Suppressor macrophage (primary cell): ENCODE measurements at places on chromosomes 11 and 22.
A peak's percentile ranks its signal among the peaks of the same experiment; 100 is the strongest.

- no peak for DNase-seq
Observed at GRCh38 chr22:33572086-33572485, 348.2 kb downstream of the LARGE1 start.

DNA sequence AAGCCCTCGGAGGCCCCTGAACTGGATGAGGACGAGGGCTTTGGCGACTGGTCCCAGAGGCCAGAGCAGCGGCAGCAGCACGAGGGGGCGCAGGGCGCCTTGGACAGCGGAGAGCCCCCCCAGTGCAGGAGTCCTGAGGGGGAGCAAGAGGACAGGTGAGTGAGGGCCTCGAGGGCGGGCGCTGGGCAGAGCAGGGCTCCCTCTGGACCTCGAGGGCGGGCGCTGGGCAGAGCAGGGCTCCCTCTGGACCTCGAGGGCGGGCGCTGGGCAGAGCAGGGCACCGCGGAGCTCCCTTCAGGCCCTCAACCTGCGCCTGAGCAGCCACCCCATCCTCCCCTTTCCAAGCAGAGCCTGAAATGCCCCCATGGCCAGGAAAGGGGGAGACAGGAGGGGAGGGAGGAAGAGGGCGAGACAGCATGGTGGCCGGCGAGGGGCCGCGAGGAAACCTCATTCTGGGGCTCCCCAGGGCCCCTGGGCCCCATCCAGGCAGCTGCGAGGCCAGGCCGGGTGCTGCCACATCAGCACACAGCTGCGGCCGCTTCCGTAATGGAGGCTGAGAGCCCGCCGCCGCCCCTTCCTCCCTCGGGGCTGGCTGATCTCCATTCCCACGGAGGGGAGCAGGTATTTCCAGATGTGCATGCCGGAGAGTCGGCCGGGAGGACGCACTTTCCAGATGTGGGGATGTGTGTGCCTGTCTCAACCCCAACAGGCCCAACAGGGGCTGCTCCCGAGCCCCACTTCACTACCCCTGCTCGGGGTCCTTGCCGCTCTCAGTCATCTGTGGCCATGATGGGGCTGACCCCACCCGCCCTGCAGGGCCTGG is 10.0 kb downstream of the PRR33 start:
- DNase-seq = no peak

GRCh38 chr22:38442967-38443627 is 11.9 kb downstream of the KCNJ4 start:
- DNase-seq = no peak

DNA sequence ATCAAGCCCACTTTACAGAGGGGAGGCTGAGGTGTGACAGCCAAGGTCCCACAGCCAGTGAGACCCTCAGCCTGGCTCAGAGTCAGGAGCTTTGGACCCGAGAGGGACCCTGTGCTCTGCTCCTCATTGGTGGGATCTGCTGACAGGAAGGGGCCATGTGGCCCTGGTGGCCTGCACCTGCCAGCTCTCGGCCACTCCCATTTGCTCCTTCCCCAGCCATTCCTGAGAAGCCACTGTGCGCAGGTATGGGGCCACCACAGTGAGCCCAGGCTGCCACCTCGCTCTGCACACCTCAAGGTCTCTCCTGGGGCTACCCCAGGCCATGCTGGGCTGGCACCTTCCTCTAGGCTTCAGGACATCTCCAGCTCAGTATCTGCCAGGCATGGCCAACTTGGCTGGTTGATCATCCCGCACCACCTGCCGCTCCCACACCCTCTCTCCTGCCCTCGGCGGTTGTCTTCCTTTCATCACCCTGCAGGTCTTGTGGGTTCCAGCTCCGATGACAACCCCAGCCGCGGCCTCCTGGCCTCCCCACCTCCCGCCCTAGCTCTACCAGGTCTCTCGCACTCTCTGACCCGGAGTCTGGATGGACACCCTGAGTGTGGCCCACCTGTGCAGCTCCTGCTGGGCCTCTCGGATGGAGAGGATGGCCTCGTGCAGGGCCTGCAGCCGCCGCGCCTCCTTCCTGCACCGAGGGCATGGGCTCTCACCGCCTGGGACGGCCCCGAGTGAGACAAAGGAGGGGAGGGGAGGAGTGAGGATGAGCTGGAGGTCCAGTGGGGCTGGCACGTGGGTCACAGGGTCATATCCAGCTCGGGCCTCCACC is 32.2 kb upstream of the CARS1 start:
- no peak for DNase-seq

- no peak for DNase-seq
Observed at GRCh38 chr11:6681505-6681904, 1.6 kb downstream of the MRPL17 start.

GRCh38 chr11:44930588-44931302 is 19.9 kb downstream of the TP53I11 start:
- no peak for DNase-seq

- peak; percentile 6 for DNase-seq
Observed at GRCh38 chr11:109132539-109132938, 289.5 kb upstream of the C11orf87 start.

DNA sequence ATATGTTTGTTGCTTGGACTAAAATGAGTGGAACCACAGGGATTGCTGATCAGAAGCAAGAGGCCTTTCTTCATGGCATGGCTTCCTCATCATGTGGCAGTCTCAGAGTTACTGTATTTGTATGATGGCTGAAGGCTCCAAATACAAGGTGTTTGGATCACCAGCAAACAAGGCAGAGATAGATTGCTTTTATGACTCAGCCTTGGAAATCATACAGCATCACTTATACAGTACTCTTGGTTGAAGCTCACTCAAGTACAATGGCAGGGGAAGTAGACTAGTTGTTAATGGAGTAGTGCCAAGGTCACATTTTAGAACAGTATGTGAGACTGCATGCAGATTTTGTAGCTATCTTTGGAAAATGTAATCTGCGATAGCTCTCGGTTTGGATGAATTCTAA is 16.6 kb downstream of the CAPRIN1 start:
- DNase-seq = peak; percentile 19

GRCh38 chr22:24507716-24508115 is 12.6 kb downstream of the UPB1 start:
- DNase-seq = no peak

DNA sequence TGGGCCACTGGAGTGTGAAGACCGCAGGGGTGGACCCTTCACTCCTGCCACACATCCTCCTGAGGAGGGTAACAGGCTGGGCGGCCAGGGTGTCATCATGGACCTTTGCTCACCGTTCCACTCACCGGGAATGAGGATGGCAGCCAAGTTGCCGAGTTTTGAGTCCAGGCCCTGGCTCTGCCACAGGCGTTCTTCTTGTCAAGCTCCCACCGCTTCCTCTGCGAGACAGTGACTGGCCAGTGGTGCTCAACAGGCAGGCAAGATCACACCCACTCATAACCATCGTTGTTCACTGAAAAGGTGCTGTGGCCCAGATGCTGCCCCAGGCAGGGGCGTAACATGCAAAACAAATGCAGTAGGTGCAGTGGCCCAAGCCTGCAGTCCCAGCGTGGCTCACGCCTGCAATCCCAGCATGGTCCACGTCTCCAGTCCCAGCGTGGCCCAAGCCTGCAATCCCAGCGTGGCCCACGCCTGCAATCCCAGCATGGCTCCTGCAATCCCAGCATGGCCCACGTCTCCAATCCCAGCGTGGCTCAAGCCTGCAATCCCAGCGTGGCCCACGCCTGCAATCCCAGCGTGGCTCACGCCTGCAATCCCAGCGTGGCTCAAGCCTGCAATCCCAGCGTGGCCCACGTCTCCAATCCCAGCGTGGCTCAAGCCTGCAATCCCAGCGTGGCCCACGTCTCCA is 5.0 kb upstream of the PANX2 start:
- DNase-seq = no peak

- peak; percentile 95 for DNase-seq
Observed at GRCh38 chr11:67265633-67266448, 432 bp upstream of the GRK2 start.

GRCh38 chr22:26170795-26171580 is 1.7 kb downstream of the SEZ6L start:
- peak; percentile 16 for DNase-seq

DNA sequence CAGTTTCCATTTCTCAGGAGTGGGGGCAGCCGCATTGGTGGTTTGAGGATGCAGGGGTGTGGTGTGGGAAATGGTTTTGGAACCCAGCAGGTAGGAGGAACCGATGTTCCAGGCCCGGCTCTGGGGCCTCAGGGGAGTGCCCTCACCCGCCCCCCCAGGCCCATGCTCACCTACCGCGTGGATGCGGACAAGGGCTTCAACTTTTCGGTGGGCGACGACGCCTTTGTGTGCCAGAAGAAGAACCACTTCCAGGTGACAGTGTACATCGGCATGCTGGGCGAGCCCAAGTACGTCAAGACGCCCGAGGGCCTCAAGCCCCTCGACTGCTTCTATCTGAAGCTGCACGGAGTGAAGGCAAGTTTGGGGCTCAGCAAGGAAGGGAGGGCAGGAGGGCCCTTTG is 18.6 kb downstream of the TMEM258 start:
- DNase-seq = no peak

DNA sequence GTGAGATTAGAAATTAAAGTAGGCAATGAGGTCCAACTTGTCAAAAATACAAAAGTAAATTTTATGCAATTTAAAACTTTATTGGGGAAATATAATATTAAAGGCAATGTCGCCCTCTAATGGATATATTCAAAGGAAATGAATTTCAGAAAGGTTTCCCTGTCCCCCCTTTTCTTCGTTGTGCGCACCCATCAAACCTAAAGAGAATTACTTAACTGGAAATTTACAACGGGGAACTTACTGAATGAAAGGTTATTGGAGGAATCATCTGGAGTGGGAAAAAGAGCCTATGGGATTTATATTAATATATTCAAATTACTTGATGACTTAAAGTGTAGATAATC is 1.7 kb upstream of the ABTB2 start:
- no peak for DNase-seq

- peak; percentile 43 for DNase-seq
Observed at GRCh38 chr11:75582895-75583717, 21.1 kb downstream of the SERPINH1 start.

DNA sequence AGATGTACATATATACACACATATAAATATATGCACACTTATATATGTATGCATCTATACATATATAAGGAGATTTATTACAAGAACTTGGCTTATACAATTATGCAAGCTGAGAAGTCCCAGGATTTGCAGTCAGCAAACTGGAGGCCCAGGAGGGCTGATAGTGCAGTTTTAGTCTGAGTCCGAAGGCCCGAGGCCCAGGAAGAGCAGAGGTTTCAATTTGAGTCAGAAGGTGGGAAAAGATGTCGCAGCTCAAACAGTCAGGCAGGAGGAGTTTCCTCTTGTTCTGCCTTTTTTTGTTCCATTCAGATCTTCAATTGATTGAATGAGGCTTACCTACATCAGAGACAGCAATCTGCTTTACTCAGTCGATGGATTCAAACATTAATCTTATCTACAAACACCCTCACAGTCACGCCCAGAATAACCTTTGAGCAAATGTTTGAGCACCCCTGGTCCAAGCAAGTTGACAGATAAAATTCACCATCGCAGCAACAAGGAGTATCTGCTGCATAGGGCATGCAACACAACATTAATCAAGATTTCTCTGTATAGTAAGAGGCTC is 4.0 kb upstream of the SGSM1 start:
- no peak for DNase-seq

DNA sequence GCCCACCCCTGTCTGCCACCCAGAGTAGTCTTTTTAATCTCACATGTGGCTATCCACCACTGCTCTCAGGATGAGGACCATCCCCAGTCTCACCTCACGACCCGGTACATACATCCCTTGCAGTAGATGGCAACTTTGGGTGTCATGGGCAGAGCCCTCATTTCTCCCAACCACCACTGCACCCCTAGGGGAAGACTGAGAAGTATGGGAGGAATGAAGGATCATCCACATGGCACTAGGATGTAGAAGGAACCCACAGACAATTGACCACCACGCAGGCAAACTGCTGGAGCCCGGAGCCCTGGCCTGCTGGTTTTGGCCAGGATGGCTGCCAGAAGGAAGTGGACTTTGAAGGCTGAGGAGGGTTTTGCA is 1.9 kb upstream of the SCARF2 start:
- DNase-seq = no peak

GRCh38 chr22:20975541-20976290 is 6.4 kb upstream of the LZTR1 start:
- DNase-seq = no peak

DNA sequence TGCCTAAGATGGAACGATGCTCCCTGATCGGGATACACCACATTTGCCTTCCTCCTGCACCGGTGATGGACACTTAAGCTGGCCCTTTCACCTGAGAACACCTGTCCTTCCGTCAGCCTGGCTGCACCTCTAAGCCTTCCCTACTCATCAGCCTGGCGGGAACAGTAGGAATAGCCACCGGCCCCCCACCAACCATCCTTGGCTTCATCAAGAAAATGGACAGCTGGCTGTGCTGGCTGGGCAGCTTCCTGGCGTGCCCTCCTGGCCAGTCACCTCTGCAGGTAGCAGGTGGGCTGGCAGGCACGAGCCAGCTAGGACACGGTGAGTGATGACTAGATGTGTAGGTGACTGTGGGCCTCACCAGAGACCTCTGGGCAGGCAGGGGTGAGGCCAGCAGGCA is 142.8 kb downstream of the CTTN start:
- DNase-seq = no peak

GRCh38 chr11:130370845-130371590 is 56.3 kb upstream of the ZBTB44 start:
- DNase-seq = no peak

DNA sequence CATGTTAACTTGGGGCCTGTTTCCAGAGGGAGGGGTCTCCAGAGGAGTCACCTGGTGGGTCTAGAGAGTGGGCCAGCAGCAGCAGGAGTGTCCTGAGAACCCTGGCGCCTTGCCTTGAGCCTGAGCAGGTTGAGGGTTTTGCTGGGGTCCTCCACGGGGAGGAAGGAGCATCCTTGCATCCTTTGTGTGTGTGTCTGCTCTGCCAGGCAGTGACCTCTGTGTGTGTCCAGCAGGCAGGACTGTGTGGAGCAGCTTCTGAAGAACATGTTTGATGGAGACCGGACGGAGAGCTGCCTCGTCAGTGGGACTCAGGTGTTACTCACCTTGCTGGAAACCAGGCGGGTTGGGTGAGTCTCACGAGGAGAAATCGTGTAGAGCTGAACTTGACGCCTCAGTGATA is 55.7 kb downstream of the SBF1 start:
- DNase-seq = no peak

- DNase-seq = no peak
Observed at GRCh38 chr11:34139346-34139745, 33.9 kb downstream of the NAT10 start.

- DNase-seq = no peak
Observed at GRCh38 chr22:41383085-41383484, 1.3 kb downstream of the TEF start.
